ENCODE measurements at places on chromosomes 7 and 10.
A peak's percentile ranks its signal among the peaks of the same experiment; 100 is the strongest.

DNA sequence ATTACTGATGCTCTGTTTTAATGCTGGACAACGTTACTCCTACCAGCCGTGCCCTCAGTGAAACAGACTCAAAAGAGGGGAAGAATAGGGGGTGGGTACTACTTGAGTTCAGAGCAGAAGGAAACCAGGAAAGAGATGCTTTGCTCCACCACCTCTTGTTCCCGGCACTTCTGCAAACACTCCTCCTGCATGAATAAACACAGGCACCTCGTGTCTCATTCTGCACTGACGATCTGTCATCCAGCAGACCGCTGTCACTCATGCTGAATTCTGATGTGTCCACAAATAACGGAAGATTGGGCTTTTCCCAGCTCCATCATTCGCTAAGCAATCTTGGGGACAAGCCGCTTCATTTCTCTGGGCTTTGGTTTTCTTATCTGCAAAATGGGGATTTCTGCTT, 26.7 kb downstream of the YWHAG start:
- peak; percentile 73 for DNase-seq

DNA sequence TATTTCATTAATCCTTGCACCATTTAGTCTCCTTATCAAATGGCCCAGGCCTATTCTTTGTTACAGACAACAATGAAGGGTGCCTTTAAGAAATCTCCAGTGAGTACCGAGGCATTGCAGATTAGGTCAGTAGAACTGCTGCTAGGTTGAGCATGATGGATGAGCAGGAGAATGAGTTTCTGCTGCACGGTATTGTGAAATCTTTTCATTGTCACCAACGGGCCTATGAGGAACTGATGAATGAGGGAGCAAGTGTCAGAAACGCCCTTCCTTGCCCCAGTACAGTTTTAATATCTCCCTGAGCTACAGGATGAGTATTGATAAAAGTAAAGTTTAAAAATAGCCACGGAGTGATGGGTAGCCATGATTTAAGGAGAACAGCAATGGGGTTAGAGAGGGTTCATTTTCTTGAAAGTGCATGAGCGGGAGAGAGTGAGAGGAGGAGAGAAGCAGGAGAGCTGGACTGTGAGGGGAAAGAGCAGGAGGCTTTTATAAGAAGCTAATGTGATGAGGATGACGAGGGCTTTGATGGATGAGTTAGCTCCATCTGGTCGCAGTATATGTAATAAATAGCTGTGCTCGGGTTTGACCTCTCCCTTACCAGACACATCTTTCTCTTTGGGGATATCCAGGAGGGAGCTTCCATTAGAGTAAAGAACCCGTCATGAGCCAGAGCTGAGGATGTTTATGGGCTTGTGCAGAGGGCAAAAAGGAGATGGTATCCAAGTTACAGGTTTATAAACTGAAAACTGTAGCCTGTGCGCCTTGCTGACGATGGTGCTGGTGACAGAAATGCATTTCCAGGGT, 526.1 kb downstream of the LRMDA start:
- DNase-seq, result no peak

DNA sequence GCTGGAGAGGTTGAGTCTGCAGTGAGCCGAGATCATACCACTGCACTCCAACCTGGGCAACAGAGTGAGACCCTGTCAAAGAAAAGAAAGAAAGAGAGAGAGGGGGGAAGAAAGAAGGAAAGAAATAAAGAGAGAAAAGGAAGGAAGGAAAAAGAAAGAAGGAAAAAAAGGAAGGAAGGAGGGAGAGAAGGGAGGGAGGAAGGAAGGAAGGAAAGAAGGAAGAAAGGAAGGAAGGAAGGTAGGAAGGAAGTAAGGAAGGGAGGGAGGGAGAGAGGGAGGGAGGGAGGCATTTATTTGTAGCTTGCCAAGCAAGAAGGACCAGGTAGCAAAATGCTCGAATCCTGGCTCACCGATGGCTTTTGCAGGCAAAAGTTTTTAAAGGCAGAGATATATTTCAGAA, 74.5 kb upstream of the BAIAP2L1 start:
- DNase-seq, result no peak

DNA sequence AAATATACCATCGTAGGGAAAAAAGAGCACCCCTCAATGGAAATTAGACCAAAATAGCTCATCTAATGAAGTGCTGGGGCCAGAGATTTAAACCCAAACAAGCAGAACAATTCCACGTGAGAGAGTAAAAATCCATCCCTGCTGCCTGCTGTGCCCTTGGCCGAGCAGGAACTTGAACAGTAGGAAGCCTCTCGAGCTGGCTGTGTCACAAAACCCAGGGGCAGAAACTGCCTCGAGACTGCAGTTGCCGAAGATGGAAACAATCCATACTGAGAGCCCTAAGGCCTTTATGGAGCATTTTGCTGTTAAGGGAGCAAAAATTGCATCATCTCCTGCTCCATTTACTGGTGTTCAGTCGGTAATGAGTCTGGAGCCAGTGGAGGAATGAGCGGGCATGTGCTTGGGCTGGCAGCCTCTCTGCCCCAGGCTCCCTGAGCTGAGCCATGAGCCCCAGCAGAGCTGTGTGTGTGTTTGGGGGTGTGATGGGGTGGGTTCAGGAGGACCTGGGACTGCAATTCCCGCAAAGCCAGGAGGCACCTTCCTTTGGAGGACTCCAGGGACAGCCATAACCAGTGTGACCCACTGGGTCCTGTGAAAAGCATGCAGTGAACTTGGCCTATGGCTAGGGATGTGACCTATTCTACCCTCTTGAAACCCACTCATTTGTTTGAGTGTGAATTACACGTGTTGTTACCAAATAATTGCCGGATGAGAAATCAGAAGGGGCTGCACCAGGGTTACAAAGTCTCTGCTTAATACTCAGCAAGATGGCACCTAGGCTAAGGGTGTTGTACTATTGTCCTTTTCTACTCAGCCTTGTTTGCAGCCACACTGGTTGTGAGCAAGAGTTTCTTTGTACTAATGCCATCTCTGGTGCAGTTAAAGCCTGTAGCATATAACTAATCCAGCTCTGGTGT, 58.3 kb downstream of the CDHR3 start:
- DNase-seq, result no peak

DNA sequence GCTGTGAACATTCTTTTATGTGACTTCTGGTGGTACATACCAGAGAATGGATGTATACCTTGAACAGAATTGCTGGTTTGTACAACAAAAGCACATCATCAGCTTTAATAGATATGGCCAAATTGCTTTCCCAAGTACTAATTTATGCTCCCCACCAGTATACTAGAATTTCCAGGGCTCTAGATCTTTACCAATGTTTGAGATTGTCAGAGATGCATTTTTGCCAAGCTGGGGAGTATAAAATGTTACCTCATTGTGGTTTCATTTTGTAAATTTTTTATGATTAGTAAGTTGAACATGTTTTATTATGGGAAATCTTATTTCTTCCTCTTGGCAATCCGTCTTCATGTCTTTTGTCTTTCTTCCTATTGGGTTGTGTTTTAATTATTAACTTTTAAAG, 179.9 kb upstream of the TMEM106B start:
- no peak for DNase-seq

GRCh38 chr10:100470367-100470766, 7.6 kb downstream of the WNT8B start:
- DNase-seq, result no peak

GRCh38 chr7:131007439-131008330, 273.7 kb upstream of the KLF14 start:
- peak; percentile 84 for DNase-seq

DNA sequence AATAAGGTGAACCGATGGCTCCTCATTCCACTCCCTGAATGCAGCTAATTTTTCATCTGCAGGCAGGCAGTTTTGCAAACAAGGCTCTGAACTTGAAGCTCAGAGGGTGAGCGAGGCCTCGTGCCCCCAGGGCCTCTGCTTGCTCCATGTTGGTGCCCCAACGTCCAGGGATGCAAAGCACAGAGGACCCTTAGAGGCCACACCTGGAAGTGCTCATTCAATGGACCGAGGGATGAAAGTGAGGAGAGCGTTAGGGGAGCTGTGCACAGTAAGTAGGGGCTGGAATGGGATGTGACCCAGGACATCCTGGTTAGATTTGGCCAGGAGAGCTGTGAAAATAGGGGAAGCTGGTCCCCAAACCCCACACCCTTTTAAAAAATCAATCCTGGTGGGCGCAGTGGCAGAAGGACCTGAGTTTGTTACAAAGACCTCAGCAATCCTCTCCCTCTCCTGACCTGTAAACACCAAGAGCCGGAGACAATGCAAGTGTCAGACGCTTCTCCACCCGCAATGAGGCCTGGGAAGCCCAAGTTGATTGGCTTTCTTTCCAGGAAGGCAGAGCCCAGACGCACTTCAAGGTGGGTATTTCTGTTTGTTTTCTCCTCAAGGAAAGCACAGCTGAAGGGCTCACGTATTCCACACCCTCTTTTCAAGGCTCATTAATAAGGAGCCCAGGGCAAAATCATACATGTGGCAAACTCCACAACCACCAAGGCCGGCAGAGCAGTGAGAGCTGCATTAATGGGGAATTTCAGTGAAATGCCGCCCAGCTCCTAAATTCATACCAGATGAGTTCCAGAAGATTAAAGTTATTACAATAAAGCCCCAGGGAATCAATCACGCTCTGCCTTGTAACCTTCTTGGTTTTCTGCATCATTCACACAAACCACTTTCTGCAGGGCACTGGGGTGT, 14.1 kb upstream of the CXCL12 start:
- no peak for DNase-seq

DNA sequence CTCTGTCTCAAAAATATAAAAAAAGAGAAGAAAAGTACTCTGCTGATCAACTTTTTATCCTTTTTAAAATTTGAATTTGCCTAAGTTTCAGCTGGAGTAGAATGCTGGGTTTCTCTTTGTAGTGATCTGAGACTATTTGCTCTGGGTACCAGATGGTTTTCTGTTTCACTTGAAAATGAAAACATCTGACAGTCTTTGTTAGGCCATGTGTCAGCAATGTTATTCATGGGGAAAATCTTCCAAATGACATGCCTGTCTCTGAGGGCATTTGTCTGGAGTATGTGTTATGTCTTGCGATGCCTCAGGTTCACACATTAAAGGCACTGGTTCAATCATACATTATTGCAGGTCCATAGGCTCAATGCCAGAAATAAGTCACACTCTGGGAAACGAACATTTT, 175.3 kb upstream of the TMEM229A start:
- no peak for DNase-seq

DNA sequence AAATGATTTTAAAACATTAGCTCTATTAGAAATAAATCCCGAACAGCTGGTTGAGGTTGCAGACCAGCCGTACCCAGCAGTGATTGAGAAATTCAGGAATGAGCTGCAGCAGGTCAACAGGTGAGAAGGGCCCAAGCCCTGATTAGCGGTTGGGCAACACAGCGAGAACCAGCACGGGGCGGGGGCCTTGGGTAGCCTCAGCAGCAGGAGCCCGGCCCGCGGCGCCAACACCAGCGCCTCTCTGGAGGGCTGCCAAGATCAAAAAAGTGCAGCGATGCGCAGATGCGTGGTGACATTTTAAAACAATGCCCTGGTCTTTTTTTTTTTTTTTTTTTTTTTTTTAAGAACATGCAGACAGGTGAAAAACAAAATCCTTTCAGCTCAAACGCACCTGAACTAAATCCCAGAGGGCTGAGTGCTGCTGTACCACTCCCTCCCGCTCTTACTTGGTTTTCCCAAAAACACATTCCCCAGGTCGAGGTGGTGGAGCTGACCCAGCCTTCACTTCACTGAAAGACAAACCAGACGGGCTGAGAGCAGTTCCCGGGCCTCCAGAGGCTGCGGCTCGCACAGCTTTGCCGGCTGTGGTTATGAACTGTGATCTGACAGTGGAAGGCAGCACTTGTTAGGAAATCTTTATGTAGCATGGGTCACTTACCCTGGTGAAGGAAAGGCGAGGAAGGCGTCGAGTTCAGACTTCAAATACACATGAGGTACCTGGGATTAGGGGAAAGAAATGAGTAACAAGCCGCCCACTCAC, 579.4 kb downstream of the SDK1 start:
- no peak for DNase-seq

DNA sequence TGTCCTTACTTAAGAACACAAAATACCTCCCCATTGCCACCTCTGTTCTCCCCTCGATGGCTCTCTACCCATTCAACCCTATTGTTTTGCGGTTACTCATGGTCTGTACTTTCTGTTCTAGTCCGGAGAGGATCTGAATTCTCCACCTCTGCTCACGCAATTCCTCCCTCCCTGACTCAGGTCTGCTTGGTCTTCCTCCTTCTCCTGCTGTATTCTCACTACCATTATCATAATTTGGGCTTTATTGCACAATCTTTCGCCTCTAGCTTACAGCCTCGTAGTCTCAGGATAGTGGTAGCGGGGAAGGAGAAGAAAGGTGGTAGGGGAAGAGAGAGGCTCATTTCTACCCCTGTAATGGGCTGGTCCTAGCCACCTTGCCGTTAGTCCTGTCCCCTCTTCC, 35.4 kb upstream of the FAM180A start:
- no peak for DNase-seq

DNA sequence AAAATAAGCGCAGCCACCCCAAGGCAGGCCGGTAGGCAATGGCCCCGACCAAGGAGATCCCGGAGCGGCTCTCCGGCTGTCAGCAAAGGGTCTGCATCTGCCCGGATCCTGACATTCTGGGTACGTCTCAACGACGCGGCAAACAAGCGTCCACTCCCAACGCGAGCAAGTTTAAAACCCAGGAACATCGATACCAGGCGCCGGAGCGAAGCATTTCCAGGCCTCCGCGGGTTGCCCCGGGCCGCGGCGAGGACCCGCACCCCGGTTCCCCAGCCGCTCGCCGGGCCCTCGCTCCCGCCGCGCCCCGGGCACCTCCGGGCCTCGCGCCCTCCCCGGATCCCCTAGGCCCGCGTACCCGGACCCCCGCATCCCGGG, 453 bp downstream of the URGCP start:
- DNase-seq, result peak; percentile 23

GRCh38 chr10:101134299-101135127, 3.4 kb downstream of the TLX1 start:
- DNase-seq, result no peak

DNA sequence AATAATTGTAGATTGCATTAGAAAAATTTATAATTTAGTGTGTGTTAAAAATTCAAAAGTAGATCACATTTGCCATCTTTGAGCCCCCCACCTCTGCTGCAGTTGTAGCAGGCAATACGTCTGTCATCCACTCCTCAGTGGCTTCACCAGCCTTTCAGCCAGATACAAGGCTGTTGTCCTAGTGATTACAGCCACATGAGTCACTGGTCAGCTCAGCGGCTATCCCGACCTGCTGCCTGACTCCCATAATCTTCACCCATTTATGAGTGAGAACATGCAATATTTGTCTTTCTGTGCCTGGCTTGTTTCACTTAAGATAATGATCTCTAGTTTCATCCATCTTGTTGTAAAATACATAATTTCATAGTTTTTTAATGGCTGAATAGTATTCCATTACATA, 9.2 kb downstream of the OR2A5 start:
- no peak for DNase-seq

Data from Kasumi-1 (cell line).